Peyer's patch (tissue), 4 donors: ENCODE measurements at places on chromosomes 5 and 9. TPM values are rescaled to one million over a fixed set of nuclear protein-coding genes. Genes with fewer than 3 reads are reported as not detected.
A peak's percentile ranks its signal among the peaks of the same experiment; 100 is the strongest.

The PKN3 gene
- total RNA-seq = 5.6 TPM

DNA sequence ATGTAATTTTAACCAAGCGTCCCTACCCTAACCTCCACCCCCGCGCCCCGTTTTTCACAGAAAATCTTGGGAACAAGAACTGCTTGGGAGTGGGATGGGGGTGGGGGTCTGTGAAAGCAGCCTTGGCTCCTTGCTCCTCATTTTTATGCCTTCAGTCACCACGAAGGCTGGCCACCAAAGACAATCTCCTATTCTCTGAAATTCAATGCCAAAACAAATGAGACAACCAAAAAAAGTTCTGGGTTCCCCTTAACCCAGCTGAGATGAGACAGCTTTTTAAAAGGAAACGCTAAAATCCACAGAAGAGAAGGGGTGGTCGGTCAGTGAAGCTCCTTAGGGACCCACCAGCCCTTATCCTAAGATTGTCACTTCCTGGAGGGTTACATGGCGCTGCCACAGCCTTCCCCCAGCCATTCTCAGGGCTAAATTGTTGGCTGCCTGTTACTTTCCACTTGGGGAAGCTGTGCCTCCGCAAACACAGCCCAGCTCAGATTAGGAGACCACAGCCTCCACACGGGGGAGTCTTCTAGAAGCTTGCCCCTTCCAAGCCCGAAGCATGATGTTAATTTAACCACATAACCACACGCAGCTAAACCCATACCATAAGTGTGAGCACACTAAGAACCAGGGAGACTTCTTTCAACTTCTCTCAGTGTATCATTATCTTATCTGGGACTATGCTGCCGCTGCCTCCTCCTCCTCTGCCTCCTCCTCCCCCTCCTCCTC, 136.3 kb downstream of the FOXD1 start:
- H3K4me1 ChIP-seq = no peaks in the 10 kb centered on the region
- peak; percentile 71 for DNase-seq
- H3K27me3 ChIP-seq = no peaks in the 10 kb centered on the region
- H3K27ac ChIP-seq = no peak overlapping the region

DNA sequence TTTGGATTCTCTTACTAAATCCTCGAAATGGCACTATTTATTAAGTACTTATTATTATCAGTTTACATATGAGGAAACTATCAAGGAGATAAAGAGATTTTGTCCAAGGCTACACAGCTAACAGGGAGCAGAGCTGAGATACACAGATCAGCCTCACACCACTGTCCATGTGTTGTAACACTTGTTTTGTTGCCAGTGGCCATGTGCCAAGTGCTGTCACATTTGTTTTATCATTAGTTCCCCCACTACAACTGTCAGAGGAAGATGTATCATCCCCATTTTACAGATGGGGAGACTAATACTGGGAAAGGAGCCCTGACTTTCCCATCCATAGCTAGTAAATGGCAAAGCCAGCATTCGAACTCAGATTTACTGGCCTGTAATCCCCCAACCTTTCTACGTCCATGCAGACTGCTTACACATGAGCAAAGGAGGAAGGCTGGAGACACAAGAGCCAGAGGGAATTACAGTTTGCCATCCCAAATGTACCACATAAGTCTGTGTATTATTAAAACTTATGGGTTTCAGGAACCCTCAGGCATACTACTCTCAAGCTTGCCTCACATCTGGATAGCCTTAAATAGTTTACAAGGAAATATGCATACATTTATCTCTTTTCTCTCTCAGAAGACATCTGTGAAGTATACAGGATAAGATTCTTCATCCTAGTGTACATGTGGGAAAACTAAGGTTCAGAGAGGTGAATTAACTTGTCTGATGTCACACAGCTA, 25.1 kb downstream of the PAPPA start:
- no peaks in the 10 kb centered on the region for H3K4me1 ChIP-seq
- no peak overlapping the region for H3K4me3 ChIP-seq
- H3K36me3 ChIP-seq = no peaks in the 10 kb centered on the region
- no peaks in the 10 kb centered on the region for H3K27me3 ChIP-seq

- H3K27ac ChIP-seq = no peak overlapping the region
- DNase-seq = no peak
- H3K27me3 ChIP-seq = no peaks in the 10 kb centered on the region
- no peaks in the 10 kb centered on the region for H3K36me3 ChIP-seq
Observed at GRCh38 chr9:115913696-115914095, 239.9 kb upstream of the PAPPA start.

The STPG3 gene
- total RNA-seq = not detected

The CATSPER3 gene
- total RNA-seq = 1.1 TPM

DNA sequence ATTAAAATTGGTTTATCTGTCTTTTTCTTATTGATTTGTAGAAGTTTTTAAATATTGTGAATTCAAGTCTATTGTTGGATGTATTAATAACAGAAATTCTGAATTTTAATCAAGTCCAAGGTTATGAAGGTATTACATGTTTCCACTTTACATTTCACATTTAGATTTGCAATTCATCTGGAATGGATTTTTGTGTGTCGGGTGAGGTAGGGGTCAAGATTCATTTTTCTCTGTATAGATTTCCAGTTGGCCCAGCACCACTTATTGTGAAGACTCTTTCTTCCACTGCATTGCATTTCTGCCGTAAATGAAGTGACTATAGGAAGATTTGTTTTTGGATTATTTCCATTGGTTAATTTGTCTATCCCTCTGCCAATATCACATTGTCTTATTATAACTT, 35.5 kb upstream of the DMRT2 start:
- no peaks in the 10 kb centered on the region for H3K27me3 ChIP-seq
- H3K4me3 ChIP-seq = no peak overlapping the region
- no peaks in the 10 kb centered on the region for H3K4me1 ChIP-seq
- H3K36me3 ChIP-seq = no peaks in the 10 kb centered on the region

DNA sequence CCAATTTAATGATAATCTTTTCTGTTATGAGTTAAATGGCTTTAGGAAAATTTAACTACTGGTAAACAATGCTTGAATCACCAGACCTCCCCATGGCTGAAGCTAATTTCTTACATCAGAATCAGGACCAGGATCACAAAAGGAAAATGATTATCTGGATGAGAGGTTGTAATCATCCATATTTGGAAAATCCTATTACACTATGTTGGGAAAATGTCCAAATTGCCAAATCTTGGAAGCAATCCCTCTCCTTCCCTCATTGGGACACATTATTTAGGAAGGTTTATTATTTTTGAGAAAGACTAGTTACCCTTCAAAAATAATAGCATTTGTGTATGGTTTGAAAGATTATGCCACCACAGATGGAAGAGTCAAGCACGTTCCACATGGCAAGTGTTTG, 130.7 kb upstream of the MINAR2 start:
- DNase-seq = no peak
- no peaks in the 10 kb centered on the region for H3K27me3 ChIP-seq
- no peaks in the 10 kb centered on the region for H3K4me1 ChIP-seq
- H3K27ac ChIP-seq = no peak overlapping the region
- no peak overlapping the region for H3K4me3 ChIP-seq

DNA sequence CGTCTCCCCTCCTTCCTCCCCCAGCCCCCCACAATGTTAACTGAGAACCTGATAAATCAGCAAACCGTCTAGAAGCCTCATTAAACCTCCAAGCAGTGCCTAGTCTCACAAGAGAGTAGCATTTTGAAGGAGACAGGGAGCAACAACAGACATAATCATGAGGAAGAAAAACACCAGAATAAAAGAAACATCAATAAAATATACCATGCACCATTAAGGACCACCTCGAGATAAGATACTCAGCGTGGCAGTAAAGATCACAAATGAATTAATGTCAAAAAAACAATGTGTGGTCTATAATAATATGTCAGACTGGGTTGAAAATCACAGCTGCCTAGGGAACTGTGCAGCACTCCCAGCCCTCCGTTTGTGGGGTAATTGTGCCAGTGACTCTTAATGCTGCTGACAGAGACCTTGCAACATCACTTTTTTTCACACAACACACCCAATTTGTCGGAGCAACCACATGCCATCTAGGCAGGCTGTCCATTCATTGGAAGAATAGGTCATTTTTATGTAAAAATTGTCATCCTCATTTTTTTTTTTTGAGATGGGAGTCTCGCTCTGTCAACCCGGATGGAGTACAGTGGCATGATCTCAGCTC, 450.8 kb upstream of the WWC1 start:
- H3K4me3 ChIP-seq = no peak overlapping the region
- H3K4me1 ChIP-seq = no peaks in the 10 kb centered on the region
- no peaks in the 10 kb centered on the region for H3K36me3 ChIP-seq
- no peak overlapping the region for H3K27ac ChIP-seq
- no peak for DNase-seq

DNA sequence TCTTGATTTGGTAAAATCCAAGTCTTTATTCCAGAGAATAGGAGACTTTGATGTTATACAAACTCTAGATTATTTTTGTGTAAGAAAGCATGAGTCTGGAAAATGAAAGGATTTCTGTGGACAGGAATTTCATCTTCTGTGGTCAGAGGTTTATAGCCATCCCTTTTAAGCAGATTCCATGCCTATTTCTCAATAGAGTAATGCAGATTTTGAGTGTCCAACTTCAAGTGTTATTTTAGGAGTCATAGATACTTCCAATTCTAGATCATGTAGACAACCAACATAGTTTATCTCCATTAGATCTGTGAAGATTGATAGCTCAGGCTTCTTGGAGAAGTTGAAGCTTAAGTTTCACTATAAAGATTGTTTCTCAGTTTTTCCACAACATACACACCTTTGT, 379.7 kb downstream of the PSAT1 start:
- H3K4me1 ChIP-seq = no peaks in the 10 kb centered on the region
- H3K4me3 ChIP-seq = no peak overlapping the region
- H3K27ac ChIP-seq = no peak overlapping the region
- H3K27me3 ChIP-seq = no peaks in the 10 kb centered on the region
- no peak for DNase-seq

The OSMR gene
- 3.5 TPM for total RNA-seq

DNA sequence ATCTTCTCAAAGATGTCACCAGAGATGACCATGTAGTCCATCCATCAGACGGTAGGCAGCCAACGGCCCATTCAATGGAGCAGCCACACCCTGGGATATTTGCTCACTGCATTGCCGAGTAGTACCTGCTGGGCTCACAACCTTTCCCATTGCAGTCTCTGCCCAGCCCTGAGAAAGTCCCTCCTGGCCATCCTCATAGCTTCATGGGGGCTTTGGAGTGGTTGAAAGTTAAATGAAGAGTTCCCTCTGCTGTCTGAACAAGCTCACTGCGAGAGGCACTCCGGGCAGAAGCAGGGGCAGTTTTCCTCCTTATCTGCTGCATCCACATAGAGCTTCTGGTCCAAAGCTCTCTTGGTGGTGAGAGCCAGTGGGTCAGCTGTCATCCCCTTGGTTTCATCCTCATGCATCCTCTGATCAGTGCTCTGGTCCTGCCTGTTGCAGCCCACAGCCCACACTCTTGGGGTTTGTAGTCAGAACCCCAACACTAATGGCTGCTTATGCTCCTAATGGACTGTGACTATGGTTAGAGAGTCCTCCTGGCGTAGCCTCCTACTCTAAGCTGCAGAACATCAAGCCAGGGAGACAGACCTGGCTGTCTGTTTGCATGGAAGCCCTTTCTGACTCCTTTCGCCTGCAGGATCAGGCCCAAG, 23.3 kb downstream of the TNFSF8 start:
- DNase-seq = no peak
- peak overlapping the region; percentile 0 for H3K27ac ChIP-seq
- no peaks in the 10 kb centered on the region for H3K27me3 ChIP-seq
- peaks cover 10% of the 10 kb centered on the region for H3K4me1 ChIP-seq

DNA sequence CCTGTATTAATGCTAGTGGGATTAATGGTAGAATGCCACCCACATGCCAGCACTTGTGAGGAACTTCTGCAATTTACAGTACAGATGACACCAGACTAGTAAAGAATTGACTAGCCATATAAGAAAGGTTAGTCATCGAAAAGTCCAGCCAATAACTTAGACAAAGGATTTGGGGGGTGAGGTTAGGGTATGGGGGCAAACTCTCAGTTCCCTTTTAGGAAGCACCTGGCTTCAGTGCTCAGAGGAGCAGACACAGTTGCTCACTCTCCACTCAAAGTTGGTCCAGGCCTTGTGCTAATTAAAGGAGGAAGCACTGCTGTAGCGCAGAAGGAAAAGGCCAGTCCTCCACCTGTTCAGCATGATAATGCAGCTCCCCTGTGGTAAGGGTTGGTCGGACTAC, 25.2 kb downstream of the TGFBR1 start:
- H3K36me3 ChIP-seq = no peaks in the 10 kb centered on the region
- DNase-seq = no peak

The OTULINL gene
- total RNA-seq = 32.1 TPM
